ENCODE measurements at places on chromosomes 2 and 18.

- DNase-seq = peak; percentile 86
These were observed 31.6 kb downstream of the KCNK3 start for GRCh38 chr2:26723991-26724750.

- DNase-seq = peak; percentile 49
These were observed 18.3 kb upstream of the KIF3C start for GRCh38 chr2:26000561-26001082.

- DNase-seq = no peak
These were observed 196.0 kb upstream of the SPHKAP start for GRCh38 chr2:228377533-228377932.

GRCh38 chr18:49961271-49961670 lies 147.9 kb upstream of the ACAA2 start:
- DNase-seq = no peak

DNA sequence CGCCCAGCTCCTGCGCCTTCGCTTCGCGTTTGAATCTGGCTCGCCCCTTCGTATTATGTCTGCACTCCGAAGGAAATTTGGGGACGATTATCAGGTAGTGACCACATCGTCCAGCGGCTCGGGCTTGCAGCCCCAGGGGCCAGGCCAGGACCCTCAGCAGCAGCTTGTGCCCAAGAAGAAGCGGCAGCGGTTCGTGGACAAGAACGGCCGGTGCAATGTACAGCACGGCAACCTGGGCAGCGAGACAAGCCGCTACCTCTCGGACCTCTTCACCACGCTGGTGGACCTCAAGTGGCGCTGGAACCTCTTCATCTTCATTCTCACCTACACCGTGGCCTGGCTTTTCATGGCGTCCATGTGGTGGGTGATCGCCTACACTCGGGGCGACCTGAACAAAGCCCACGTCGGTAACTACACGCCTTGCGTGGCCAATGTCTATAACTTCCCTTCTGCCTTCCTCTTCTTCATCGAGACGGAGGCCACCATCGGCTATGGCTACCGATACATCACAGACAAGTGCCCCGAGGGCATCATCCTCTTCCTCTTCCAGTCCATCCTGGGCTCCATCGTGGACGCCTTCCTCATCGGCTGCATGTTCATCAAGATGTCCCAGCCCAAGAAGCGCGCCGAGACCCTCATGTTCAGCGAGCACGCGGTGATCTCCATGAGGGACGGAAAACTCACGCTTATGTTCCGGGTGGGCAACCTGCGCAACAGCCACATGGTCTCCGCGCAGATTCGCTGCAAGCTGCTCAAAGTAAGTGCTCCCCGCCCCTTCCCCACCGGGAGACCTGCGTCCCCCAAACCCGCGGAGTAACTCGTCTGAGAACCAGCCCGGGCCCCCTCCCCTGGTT lies 453 bp downstream of the KCNJ3 start:
- no peak for DNase-seq

GRCh38 chr2:101698844-101699754 lies 1.6 kb downstream of the MAP4K4 start:
- DNase-seq = peak; percentile 18

DNA sequence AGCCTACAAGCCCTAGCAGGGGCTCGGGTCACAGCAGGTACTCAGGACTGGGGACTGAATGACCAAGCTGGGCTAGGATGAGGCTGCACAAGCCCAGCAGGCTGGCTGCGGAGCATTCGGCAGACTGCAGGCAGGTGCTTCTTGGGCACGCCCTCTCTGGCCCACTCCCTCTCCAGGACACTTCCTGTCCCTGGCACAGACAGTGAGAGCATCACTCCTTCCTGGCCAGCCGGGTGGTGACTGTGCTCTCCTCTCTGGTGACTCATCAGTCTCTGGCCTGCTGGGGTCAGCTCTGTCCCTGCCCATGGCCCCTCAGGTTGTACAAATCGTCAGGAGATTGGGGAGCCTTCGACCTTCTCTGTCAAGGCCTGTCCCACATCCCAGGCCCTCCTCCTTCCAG lies 22.5 kb downstream of the C1QL2 start:
- peak; percentile 56 for DNase-seq

GRCh38 chr2:120123090-120123489 lies 100.1 kb downstream of the TMEM185B start:
- DNase-seq = no peak

All from Daoy (cell line).